ENCODE measurements at places on chromosomes 12 and 14. TPM values are rescaled to one million over a fixed set of nuclear protein-coding genes. Genes with fewer than 3 reads are reported as not detected.

- DNase-seq, result no peak
These were observed 23.8 kb upstream of the PPP1CC start for GRCh38 chr12:110766311-110767154.

Gene KITLG
- total RNA-seq, result 0.12 TPM

Gene OR10G2
- total RNA-seq, result not detected

GRCh38 chr12:89497005-89497404 is 27.6 kb downstream of the GALNT4 start:
- DNase-seq, result no peak

Gene ATG101
- total RNA-seq, result 28.3 TPM

Gene PROX2
- total RNA-seq, result not detected

GRCh38 chr12:97164936-97165335 is 257.9 kb downstream of the NEDD1 start:
- no peak for DNase-seq

All from activated CD4-positive, alpha-beta T cell treated with anti-CD3 and anti-CD28 coated beads, Interleukin-2, amount 10 ng/mL, durations not matched to agents 7 days and 5 days (primary cell).